HS-5 (cell line): ENCODE measurements at places on chromosomes 7 and 10.

- peak; percentile 94 for DNase-seq
These were observed 6.5 kb downstream of the INHBA start for GRCh38 chr7:41696323-41696916.

GRCh38 chr7:135510592-135511183 lies 786 bp upstream of the CNOT4 start:
- DNase-seq: no peak

DNA sequence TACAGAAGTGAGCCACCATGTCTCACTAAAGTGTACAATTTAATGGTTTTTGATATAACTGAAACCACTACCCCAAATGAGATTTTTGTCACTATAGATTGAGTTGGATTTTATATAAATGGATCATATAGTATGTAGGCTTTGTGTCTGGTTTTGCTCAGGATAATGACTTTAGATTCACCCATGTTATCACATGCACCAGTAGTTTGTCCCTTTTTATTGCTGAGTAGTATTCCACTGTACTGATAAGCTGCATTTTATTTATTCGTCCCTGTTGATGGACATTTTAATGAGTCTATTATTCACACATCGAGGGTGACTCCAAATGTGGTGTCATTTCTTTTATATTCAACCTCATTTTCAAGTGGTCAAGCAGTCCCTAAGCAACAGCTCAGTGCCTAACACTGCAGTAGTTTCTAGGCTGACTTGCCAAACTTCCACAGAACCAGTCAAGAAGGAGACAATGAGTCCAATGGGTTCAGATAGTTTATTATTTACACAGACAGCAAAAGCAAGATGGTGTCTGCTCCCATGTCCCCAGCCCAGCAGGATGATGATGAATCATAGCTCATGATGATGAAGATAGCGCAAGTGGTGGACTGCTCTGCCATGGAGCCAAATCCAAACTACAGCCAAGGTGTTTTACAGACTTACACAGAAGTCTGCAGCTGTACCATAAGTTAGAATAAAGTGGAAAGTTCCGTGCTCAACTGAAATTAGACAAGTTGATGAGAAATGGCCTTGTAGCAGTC lies 6.6 kb upstream of the FMC1 start:
- no peak for DNase-seq

DNA sequence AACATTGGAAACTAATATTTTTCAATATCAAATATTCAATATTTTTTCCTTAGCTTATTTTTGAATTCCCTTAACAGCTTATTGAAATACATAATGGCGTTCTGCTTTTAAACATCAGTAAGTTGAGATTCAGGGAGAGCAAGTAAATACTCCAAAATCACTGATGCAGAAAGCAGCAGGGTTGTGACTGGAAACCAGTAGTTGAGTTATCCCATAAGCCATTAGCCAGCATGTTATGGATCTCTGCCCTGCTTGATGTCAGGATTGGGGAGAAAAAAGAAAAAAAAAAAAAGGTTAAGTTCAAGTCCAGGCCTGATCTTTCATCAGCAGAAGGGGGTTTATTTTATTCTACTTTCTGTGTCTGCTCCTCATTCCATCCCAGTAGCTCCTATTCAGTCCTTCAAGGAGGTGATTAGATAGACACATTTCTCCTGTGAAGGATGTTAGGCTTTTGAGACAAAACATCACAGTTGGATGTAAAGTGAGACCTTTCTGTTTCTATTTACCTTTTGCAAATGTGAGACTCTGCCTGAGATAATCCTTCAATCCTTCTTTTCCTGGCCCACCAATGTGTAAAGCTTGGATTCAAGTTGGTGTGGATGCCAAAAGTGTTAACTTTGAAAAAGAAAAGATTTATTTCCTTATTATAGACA lies 110.9 kb upstream of the HDAC9 start:
- DNase-seq: no peak

GRCh38 chr7:48255046-48255445 lies 83.8 kb downstream of the ABCA13 start:
- peak; percentile 41 for DNase-seq

DNA sequence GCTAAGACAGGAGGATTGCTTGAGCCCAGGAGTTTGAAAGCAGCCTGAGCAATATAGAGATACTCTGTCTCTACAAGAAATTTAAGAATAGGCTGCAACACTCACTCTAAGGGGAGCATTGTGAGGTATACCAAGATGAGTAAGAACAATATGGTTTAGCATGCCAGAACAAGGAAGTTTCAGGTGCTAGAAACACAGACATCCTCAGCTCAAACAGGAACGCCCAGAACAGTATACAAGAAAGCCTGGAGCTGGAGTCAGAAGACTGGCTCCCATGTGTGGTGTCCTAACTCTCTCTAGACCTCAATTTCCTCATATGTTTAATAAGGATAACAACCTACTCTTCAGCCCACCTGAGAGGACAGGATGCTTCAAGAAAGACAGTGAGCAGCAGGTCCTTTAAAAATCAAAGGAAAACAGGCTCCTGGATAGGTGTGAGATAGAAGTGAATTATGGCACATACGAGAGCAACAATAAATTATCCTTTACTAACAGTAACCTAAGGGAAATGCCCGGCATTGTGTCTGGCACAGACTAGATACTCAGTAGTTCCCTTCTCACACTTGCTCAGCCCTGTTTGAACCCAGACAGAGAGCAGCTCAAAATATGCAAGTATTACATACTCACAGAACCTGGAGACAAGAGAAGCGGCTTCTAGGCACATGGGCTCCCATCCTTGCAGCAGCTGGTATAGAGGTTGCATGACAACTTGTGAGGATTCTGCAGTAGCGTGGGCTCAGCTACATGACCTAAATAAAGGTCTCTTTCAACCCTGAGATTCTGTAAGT lies 45.4 kb downstream of the KAT6B start:
- DNase-seq: no peak

GRCh38 chr7:151469281-151469680 lies 29.3 kb upstream of the CRYGN start:
- DNase-seq: no peak

DNA sequence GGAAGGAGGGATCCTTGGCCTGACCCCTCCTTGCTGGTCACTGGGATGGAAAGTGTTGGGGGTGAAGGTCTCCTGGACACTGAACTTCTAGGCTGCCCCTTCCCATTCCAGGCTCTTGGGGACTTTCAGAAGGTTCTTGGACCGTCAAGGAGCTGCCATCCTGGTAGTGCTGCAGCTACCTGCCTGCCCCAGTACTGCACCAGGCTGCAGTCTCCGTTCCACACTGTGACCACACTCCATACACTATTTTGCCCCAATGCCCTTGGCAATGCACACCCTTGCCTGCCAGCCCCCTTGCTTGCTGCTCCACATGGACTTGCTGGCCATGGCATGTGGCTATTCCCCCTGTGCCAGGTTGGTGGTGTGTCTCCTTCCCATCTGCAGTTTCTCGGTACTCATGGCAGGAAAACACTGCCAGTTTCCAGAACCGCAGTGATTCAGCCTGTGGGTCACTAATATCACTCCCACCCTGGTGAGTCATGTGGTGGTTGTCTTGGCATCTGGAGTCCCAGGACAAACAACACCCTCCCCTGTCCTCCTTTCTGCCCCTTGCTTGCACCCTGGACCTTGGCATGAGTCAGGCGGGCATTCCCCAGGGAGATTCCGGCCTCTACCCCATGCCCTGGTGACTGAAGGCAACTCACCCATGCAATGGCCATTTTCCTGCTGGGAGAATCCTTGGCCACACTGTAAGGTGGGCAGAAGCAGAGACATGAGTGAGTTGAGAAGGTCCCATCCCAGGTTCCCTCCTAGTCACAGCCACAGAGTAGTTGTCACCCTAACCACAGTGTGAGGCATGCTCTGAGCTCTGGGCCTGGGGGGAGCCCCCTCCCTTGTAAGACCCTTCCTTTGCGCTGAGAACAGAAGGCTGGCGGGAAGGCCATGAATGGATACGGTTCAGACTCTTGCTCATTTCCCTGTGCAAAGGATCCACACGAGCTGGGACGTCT lies 32.8 kb downstream of the GOLGA7B start:
- DNase-seq: peak; percentile 84

- no peak for DNase-seq
These were observed 16.0 kb downstream of the CREB3L2 start for GRCh38 chr7:137985897-137986251.

DNA sequence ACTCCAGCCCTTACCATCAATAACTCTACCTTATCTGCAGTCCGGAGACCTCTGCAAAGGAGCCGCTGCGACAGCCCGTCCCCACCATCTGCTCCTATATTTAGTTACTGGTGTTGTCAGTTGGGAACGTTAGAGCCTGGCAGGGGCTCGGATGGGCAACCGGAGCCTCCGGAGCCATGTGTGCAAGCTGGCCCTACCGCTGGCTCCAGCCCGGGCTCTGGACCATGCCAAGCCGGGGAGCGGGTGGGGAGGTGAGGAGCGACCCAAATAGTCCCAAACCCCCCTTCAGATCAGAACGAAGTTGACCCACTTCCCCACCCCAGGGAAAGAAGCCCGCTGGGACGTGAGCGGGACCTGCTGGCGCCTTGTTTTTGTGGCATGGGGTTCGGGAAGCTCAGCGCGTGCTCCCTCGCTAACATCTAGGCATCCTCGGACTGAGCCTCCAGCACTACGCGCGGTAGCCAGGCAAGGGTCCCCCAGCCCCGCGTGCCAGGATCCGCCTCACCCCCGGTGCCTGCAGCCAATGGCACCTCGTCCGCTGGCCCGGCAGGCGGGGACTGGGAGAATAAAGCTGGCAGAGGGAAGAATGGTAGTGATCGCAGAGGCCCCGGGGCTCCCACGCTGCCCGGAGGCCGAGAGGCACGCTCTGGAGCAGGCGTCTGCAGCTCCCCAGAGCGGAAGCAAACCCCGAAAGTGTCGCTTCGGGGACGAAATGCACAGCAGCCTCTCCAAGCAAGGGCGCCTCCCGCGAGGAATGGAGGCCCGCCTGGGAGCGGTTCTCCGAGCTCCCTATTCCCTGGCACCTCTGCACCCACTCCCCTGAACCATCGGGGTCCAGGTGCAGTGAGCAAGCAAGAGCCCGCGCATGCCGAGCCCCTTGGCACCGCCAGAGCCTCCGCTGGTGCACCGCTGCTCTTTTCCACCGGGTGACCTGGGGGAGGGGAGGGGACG lies 679 bp downstream of the LRRC20 start:
- DNase-seq: no peak

DNA sequence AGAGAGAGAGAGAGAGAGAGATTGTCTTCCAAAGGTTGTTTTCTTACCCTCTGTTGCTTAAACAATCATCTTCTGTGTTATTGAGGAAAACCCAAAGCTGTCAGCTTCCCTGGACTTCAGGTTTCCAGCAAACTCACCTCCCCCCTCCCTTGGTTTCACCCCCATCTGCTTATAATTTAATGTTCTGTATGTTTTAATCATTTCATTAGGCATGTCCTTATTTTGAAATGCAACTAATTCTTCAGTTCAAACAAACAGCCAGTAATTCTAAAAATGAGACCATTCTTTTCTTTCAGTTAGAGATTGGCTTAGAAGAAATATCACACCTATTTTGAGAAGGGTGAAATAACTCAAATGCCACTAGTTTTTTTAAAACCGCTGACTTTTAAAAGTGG lies 102.9 kb downstream of the FAM204A start:
- no peak for DNase-seq

- DNase-seq: no peak
These were observed 104.3 kb downstream of the KIAA1217 start for GRCh38 chr10:24313283-24313682.

GRCh38 chr10:110364531-110364937 lies 59.8 kb upstream of the SMNDC1 start:
- no peak for DNase-seq

DNA sequence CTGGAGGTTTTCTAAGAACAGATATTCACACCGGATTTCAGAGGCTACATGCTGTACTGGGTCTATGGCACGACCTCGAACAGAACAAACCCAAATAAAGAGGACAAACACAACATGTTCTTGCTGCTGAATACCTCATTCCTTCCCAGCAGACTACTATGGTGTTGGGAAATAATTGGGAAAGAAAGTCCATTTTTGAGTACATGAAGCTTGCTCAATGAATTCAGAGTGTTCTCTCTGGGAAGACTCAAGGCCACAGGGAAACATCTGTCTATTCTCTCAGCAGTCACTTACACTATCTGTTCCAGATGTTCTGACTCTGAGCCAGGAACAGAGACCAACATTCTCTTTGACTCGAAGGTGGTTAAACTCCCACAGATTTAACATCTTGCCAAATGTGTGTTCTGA lies 30.9 kb downstream of the LAMB1 start:
- DNase-seq: no peak
